ENCODE measurements at places on chromosomes 2 and 18.

GRCh38 chr2:182496596-182496995 is 69.8 kb upstream of the PDE1A start:
- DNase-seq: no peak

- DNase-seq: no peak
These were observed 67.9 kb upstream of the ALPP start for GRCh38 chr2:232310696-232311095.

DNA sequence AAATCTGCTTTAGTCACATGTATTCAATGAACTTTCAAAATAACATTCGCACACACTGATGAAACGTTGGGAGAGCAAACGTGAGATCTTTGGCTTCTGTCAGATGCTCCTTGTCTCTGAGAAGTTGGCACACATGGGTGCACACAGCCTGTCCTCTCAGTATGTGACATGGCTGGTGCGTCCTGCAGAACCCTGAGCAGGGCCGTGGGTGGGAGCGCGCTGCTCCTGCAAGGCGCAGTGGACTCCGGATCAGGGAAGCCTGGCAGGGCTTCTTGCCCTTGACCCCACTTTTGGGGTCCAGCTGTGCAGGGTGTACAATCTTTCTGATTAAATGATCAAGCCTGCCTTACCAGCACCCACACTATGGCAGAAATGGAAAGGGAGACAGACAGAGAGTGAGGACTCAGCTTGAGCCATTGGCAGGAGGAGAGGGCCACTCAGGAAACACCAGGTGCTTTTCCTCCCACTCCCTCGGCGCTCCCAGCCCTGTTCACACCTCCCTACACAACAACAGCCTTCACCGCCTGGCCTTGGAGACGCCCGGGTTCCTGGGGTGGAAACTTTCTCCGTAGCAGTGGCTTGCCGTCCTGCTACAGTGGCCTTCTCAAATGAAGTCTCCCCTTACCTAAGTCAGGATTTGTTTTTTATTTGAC is 108.4 kb upstream of the SNTG2 start:
- no peak for DNase-seq

GRCh38 chr2:230050136-230050535 is 18.6 kb downstream of the SLC16A14 start:
- no peak for DNase-seq

DNA sequence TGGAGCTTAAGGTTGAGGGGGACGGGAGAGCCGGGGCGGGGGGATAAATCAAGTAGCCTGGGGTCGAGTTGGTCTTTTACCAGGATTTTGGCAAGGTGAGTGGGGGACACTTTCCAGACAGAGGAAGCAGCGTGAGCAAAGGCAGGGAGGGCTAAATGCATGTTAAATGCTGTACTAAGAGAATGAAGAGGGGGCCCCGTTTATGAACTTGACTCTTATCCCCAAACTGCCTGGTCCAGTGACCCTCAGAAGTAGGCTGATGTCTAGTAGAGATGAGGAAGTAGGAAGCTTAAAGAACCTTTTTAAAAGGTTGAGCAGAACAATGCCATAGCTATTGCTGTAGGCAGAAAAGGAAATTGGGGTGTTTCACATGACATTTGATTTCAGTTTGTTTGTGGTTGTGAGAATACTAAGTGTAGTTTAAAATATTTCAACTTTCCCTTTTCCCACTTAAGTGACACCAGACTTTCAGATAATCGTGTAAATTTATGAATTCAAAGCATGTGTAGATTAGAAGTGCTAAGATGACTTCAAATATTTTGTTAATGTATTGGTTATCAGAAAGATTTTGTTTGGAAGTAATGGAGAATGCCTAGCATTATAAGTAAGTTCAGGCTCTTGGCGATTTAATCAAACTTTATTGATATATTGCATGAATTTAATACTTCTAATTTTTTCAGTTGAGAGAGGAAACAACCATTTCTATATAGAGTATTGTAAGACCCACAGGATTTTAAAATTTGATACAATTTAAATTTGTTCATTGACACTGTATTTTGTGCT is 1.8 kb downstream of the REL start:
- no peak for DNase-seq

DNA sequence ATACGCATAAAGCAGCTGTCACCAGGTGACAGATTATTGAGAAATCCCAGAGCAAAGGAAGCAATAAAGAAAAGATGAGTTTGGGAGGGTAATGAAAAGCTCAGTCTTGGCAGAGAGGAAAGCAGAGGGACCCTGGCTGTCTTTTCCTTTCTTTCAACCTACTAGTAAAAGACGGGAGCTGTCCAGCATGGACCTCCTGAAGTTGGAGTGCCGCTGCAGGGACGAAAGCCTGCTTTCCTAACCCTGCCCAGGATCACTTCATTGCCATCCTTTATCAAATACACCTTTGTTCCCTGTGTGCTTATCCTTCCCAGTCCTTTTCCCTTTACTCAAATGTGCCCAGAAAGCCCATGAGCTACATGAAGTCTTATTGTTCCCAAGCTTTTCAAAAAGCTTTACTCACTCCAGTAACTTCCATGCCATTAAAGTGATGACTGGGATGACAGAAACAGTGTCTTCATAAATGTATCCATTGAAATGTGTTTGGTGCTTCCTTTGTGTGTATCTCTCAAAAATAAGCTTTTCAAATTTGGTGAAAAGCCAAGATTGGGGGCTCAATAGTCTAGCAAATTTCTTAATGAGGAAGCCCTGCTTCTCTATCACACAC is 3.7 kb upstream of the SPR start:
- DNase-seq: no peak

DNA sequence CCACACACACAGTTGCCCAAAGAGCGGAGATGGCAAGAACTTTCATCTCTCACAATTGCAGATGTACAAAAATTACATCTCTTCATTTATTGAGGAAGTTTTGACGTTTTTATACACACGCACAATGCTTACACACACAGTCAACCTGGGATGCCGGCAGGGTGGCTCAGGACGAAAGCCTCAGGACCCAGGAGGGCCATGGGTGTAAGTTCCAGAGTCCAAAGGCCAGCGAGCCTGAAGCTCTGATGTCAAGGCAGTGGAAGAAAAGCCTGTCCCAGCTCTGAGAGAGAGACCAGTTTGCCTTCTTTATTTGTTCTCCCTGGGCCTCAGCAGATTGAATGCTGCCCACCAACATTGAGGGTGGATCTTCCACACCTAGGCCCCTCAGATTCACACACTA is 10.1 kb downstream of the AMER3 start:
- no peak for DNase-seq

DNA sequence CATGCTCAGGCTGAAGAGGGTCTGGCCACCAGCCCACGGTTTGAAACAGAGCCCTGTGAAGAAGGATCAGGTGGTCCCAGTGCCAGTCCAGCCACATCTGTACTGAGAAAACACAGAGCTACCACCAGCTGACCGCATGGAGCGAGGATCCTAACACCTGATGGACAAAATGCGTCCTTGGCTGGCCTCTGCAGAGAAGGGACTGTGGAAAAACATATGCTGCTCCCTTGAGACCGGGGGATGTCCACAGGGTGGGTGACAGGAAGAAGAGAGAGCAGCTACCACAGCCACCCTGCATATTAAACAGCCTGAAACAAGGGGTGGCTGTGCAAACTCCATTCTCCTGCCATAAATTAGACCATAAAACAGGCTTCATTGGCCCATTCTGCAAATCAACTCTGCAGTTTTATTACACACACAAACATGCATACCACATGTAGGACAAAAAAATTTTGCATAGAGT is 137.2 kb downstream of the BCL2 start:
- no peak for DNase-seq

DNA sequence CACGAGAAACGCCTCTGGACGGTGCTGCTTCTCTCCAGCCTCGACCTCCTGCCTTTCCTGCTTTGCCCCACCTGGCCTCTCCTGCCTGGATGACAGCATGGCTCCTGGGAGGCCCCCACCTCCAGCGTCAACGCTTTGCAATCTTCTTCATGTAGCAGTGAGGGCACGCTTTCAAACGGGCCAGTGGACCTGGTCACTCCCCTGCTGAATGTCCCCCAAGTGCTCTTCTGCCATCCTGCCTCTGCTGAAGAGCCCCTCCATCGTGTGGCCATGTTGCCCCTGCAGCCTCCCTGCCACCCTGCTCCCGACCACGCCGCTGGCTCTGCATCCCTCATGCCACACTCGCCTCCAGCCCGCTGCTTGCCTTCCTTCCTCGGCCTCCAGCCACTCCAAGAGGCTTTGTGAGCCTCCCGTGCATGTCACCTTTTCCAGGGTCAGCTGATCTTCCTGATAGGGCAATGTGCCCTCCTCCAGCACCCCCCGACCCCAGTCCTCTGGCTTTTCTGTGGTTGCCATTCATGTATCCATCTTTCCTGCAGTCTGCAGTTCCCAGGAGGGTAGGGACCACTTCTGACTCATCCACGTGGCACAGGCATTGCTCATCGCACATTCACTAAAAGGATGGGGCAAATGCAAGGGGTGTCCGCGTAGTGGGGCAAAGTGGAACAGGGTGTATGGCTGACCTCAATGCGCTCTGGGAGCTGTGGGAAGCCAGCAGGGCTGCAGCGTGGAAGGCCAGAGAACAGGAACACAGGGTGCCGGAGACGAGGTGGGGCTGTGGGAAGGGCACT is 268.8 kb downstream of the TWIST2 start:
- DNase-seq: no peak

GRCh38 chr2:158837645-158838044 is 42.5 kb downstream of the DAPL1 start:
- no peak for DNase-seq

- DNase-seq: no peak
These were observed 117.8 kb upstream of the CCDC195 start for GRCh38 chr2:224833986-224834385.

DNA sequence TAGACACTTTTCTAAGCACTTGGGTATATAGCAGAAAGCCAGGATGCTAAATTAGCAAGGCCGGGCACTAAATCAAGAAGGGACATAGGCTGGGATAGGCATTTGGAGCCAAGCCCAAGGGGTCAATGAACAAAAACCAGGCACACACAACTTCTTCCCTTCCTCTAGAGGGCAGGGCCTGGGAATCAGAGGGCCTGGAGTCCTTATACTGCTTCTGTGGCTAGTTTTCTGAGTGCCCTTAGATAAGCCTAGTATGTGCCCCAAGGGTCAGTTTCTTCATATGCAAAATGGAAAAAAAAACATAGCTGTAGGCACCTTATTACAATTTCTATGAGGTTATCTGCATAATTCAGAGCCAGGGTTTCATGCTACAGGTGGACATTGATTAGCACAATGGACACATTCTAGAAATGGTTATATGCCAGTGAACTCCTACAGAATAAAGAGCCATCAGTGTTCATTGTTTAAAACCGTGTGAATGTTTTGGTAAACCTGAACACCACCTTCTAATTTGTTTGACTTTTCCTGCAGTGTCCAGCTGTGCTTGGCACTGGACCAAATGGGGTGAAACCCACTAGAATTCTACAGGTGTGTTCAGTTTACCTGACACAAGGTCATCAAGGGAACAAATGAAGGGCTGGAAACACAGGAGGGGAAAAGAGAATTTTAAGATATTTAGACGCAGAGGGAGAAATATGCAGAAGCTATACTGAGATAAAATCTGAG is 49.6 kb downstream of the PAX8 start:
- DNase-seq: no peak

Measured in left renal pelvis (tissue), 4 donors.